ENCODE measurements at places on chromosomes 1 and 21.

GRCh38 chr1:235402457-235403200 lies 35.4 kb downstream of the TBCE start:
- peak; percentile 36 for DNase-seq

DNA sequence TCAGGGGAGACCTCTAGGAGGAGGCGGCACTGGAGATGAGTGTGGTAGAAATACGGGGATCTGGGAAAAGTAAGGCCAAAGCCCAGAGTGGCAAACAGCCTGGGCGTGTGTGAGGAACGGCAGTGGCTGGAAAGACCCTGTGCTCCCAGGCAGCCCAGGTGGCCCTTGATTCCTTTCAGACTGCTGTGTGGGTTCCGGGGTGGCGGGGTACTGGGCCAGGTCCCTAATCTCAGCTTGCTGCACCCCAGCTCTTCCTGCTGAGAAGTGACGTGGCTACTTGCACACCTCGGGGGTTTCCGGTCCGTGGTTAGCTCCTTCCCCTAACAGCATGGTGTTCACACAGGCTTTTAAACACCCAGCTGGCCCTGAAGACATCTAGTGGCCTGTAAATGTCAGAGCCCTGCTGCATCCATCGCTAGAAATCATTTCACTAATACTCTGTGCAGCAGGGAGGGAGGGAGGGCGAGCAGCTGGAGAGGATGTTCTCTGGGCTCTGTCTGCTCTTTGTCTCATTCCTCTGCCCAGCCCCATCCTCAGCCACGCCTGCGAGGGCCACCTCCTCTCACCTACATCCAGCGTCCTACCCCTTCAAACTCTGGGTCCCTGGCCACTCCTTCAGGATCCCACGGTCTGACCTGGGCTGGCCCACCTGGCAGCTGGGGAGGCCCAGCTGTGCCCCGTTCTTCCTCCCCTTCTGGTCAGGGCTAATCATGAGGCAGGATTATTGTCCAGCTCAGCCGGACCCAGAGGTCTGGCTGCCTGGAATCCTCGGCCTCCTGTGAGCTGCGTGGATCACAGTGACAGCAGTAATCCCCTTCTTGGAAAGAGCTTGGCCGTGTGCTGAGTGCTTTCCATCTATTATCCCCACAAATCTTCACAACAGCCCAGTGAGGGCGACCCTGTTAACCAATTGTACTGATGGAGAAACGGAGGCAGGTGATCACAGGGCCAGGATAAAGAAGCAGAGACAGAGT lies 7.2 kb downstream of the ZDHHC18 start:
- DNase-seq, result peak; percentile 52

GRCh38 chr1:211577819-211578639 lies 932 bp downstream of the SLC30A1 start:
- DNase-seq, result peak; percentile 57

DNA sequence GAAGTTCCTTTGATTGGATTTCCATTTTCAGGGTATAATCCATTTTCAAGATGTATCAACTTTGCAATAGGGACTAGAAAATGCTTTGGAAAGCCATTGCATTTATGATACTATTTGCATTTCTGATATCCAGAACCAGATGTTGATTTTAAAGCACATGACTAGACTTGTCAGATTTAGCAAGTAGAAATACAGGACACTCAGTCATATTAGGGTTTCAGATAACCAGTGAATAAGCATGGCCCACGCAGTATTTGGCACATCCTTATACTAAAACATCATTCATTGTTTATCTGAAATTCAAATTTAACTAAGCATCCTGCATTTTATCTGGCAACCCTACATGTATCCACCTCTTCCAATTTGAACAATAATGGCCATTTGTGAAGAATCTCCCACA lies 113.3 kb upstream of the DPT start:
- no peak for DNase-seq

DNA sequence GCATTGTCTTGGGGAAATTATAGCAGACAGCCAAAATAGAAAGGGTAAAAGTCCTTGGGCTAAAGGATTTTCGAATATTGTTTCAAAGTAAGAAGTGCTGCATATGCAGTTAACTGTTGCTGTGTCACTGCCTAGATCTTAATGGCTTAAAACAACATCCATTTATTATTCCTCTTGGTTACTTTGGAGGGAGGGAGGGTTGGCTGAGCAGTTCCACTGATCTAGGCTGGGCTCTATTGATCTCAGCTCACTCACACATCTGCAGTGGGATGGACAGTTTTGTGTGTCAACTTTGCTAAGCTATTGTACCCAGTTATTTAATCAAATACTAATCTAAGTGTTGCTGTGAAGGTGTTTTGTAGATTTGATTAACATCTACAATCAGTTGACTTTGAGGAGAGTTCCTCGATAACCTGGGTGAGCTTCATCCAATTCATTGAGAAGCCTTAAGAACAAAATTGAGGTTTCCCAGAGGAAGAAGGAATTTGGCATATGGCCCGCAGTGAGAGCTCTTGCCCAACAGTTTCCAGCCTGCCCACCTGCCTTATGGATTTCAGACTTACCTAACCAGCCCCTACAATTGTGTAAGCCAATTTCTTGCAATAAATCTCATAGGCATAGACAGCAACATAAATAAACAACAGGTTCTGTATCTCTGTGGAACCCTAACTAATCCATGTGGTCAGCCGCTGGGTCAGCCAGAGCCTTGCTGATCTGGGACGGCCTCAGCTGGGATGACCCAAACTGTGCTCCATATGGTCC lies 187.3 kb downstream of the AK5 start:
- peak; percentile 12 for DNase-seq

DNA sequence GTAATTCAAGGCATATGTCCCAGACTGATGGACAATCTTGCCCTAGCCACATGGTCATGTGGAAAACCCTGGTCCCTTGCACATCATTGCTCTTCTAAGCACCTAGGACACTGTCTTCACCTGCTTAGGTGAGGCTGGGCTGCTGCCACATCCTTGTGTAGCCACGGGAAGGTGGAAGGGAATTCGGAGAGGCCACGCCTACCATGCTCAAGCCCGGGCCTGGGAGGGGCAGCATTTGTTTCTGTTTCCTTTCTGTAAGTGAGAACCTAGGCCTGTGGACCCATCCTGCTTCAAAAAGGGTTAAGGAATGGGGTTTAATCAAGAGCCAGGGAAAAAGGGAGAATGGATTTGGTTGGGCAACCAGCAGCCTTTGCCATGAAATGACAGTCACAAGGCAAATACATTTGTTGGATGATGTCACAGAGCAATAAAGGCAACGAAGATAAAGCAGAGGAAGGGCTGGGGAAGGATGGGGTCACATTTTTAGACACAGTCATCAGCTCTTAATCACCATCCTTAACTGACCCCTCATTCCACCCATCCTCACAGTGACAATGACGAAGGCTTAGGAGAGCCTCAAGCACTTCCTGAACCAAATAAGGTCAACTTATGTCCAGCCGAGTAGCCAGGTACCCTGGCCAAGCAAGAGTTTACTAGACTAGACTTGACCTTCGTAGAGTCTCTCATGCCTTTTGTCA lies 10.1 kb upstream of the LRRC38 start:
- DNase-seq, result no peak

GRCh38 chr1:28417441-28417922 lies 47.9 kb downstream of the PHACTR4 start:
- DNase-seq, result peak; percentile 76

DNA sequence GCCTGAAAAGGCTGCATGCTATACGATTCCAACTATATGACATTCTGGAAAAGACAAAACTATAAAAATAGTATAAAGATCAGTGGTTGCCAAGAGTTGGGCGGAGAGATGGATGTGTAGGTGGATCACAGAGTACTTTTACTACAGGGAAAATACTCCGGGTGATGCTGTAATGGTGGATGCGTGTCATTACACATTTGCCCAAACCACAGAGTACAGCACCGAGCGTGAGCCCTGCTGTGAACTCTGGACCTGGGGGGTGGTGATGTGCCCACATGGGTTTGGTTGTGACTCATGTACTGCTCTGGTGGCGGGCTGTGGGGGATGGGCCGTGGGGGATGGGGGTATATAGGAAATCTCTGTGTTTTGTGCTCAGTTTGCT lies 162.7 kb upstream of the COL6A1 start:
- peak; percentile 83 for DNase-seq

GRCh38 chr1:152000964-152001630 lies 7.4 kb upstream of the S100A10 start:
- DNase-seq, result no peak

GRCh38 chr1:209627027-209627731 lies 25.0 kb downstream of the LAMB3 start:
- no peak for DNase-seq

DNA sequence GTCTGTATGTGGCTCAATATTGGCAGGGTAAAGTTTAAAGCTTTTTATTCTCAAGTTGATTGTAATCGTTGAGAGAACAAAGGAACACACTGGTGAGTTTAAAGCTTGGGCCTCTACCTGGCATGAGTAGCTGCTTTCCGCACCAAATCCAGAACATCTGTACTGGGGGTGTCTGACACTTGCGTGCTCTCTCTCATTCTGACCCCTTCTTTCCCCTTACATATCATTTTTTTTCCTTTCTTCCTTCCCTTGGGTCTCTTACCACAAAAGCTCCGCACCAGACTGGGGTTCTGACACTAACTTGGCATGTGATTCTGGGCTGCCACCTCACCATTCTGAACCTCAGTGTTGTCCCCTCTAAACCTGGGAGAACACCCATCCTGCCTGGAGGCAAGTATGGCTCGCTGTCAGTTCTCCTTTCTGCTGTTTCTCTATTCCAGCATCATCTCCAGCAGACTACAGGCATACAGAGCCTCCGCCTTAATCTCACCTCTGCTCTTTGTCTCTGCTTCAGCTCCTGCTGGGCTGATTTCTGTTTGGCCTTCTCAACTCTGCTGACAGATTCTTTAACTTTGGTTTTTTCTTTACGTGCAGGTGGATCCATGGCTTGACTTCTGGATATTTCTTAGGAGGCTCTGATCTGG lies 859 bp upstream of the ERMAP start:
- DNase-seq, result peak; percentile 28

DNA sequence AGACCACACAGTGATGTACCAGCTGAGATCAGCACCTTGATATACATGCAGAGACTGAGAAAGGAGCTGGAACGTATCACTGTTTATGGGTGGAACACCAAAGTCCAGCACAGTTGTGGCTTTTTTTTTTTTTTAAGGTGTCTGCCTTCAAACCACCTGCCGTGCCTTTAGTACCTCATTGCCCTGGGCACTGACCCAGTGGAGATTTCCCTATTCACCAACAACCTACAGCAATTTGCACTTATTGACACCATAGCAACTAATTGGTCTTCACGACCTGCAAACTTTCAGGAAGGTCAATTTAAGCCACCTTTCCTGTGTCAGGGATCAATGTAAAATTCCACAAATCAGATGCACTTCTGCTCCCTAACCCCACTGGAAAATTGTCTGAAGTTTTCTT lies 181.6 kb upstream of the ADGRL2 start:
- no peak for DNase-seq

DNA sequence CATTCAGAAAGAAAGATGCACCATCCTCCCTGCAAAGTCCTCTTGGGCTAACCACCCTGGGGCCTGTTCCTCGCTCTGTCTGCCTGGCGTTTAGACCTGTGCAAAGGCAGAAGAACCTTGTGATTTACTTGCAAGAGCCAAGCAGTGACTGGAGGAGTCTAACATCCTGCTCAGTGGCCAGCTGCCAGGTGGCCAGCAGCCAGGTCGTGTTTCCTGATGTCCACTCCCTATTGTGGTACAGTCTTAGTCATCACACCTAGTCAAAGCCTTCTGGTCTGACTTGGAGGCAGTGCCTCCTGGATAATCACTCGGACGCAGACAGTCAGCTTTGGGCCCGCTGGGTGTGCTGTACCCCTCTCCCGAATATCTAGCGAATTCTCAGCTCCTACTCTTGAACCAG lies 118.1 kb downstream of the PGBD5 start:
- DNase-seq, result peak; percentile 95

DNA sequence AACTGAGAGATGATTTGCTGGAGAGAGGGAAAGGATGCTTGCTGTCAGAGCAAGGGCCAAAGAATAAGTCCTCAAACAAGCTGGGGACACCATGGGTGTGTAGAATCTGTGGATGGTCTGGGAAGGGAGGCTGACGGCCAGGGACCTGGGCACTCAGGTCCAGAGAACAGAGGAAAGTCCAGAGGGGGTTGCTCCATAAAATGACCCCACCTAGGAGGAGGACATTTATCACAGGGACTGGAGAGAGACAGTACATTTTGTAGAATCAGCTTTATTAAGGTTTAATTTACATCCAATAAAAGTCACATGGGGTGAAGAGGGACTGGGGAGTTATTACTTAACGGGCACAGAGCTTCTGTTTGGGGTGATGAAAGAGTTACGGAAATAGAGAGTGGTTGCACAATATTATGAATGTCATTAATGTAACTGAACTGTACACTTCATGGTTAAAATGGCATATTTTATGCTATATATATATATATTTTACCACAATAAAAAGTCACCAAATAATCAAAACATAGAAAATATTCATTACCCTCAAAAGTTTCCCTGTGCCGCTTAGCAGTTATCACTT lies 73.0 kb upstream of the ABCD3 start:
- no peak for DNase-seq

GRCh38 chr1:29471487-29472313 lies 235.4 kb downstream of the PTPRU start:
- DNase-seq, result no peak

GRCh38 chr1:193588311-193589082 lies 402.1 kb upstream of the B3GALT2 start:
- peak; percentile 30 for DNase-seq

DNA sequence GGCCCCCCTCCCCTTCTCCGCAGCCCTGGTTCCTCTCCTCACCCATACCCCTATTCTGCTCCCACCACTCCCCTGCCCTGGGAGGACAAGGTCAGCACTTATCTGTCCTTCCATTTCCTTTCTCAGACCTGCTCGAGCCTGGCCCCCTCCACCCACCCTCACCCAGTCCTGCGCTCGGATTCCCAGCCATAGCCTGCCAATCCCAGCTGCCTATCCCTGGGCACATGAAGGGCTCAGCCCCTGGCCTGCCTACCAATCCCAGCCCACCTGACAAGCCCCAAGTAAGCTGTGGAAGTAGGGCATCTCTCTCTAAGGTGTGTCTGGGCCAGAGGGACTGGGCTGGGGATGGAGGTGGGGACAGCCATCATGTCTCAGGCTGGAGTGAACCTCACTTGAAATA lies 5.4 kb downstream of the BLACAT1 start:
- DNase-seq, result no peak

GRCh38 chr1:165328136-165328535 lies 28.4 kb downstream of the LMX1A start:
- DNase-seq, result no peak

GRCh38 chr1:67969446-67969845 lies 81.0 kb downstream of the DIRAS3 start:
- no peak for DNase-seq
